ENCODE measurements at places on chromosomes 3 and 15.
A peak's percentile ranks its signal among the peaks of the same experiment; 100 is the strongest.

GRCh38 chr3:112769286-112769978 is 77.2 kb downstream of the CD200R1L start:
- no peak for DNase-seq

DNA sequence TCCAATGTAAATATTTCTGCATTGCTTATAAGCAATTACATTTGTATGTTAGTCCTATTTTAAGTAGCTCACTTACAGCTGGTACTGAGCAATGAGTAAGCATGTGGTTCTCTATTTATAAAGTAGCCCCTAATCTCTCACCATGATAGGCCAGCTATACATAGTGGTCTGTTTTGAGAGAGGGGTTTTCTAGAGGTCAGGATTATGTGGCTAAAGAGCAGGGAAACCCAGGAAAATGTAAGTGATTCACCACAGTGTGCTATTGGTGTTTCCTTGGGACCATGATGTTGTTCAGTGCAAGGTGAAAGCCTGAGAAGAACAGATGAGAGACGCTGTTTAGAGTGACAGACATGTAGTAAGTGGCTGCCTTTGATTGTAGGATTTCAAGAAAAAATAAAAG is 26.4 kb downstream of the RBMS3 start:
- no peak for DNase-seq

GRCh38 chr3:37383323-37383722 is 208.9 kb upstream of the LRRFIP2 start:
- DNase-seq = no peak

DNA sequence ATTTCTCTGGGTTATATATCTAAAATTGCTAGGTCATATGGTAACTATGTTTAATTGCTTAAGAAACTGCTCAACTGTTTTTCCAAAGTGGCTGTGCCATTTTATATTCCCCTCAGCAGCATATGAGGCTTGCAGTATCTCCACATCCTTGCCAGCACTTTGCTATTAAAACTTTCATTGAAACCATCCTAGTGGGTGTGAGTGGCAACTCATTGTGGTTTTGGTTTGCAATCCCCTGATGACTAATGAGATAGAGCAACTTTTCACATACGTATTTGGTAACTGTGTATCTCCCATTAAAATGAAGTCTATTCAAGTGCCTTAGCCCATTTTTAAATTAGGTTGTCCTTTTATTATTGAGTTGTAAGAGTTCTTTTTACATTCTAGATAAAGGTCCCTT is 17.3 kb downstream of the KPNA1 start:
- DNase-seq = peak; percentile 24

GRCh38 chr15:91521996-91522395 is 331.5 kb upstream of the SLCO3A1 start:
- DNase-seq = no peak

- no peak for DNase-seq
Measured at GRCh38 chr3:71348001-71348632, 235.4 kb downstream of the FOXP1 start.

DNA sequence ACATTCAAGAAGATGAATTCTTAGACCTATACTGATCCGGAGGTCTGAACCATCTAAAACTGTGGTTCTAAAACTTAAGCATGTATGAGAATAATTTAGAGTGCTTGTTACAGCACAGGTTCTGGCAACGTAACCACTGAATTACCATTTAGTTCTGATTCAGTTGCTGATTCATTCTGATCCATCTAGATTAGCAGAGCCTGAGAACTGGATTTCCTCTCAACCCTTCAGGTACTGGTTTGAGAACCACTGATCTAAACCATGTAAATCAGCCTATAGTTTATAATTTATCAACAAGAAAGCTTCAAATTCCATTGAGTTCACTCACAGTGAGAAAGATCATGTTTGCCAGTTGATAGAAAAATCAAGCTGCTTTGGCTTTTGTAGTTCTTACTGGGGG is 1001.1 kb upstream of the EPHA6 start:
- no peak for DNase-seq

DNA sequence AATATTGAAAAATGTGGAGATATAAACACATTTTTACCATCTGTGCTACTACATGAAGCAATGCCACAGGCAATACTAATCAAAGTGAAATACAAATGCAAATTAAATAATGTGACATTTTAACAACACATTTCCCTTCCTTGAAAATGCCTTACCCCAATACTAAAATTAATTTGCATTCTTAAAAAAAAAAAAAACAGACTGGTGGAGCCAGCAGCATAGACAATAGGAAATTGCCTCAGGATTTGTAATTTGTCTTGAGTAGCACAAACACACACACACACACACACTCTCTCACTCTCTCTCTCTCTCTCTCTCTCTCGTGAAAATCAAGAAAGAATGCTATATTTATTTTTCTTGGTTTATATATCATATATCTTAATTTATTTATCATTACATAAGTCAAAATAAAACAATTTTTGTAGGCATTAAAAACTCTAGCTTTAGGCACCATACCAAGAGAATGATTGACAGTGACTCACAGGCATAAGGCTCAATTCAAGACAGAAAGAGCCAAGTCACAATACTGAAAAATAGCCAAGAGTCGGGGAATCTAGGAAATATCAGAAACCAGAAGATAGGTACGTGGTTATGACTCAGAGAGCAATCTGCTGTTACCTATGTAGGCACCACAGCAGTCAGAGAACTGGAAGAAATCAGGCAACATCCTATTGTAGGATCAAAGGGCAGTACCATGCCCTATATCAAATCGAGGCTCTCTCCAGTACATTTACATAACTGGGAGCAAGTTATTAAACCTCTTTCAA is 23.0 kb downstream of the SUCNR1 start:
- no peak for DNase-seq

- no peak for DNase-seq
Measured at GRCh38 chr3:52091586-52092270, 35.4 kb upstream of the DUSP7 start.

- no peak for DNase-seq
Measured at GRCh38 chr3:151568184-151568583, 107.3 kb upstream of the IGSF10 start.

- DNase-seq = no peak
Measured at GRCh38 chr3:129082026-129082425, 21.4 kb downstream of the GP9 start.

Measured in stimulated activated CD8-positive, alpha-beta memory T cell treated with anti-CD3 and anti-CD28 coated beads, Interleukin-2, amount 100 ng/mL, for 1 hour (primary cell).